ENCODE measurements at places on chromosomes 2 and 18.
A peak's percentile ranks its signal among the peaks of the same experiment; 100 is the strongest.

GRCh38 chr2:234674781-234675201, 177.9 kb upstream of the ARL4C start:
- peak; percentile 87 for DNase-seq

DNA sequence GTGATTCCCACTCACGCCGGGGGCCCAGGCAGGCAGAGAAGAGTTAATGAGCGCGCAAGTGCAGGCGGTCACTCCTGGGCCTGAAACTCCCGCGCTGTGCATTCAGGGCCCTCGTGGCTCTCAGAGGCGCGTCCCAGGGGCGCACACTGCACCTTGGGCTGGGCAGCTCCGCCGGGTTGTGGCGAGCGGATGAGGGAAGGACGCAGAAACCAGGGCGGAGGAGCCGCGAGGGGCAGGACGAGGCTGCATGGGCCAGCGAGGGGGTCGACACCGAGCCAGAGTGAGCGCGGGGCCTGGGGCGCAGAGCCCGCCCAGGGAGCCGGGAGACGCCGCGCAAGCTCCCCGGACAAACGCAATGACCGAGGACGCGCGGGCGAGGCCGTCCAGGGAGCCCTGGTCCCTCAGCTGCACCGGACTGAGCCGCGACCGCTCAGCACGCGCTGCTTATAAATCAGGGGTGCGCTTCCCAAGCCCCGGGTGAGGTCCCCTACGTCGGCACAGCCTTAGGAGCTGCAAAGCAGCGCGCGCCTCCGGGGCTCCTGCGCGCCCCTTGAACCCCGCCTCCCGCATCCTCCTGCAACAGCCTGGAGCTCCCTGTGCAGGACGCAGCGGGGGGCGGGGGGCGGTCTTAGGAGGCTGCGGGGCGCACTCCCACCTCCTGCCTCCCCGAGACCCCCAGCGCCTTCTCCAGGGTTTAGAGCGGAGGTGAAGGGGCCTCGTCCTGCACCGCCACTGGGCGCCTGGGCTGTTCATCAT, 180.2 kb upstream of the ALKAL2 start:
- no peak for DNase-seq

DNA sequence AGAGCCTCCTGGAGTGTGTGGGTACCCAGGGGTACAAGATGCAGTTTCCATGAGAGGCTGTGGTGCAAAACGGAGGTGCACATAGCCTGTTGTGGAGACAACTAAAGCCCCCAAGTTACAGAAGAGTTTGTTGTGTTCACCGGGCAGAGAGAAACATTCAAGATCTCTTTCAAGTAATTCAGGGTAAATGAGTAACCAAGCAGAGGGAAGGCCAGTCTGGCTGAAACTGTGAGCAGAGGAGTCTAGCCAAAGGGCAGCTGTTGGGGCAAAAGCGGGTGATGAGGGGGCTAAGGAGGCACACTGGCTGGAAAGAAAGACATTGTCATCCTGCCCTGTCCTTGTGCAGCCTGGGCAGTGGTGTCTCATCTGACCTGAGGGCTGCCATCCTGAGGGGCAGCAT, 52.0 kb downstream of the CXCR4 start:
- no peak for DNase-seq

DNA sequence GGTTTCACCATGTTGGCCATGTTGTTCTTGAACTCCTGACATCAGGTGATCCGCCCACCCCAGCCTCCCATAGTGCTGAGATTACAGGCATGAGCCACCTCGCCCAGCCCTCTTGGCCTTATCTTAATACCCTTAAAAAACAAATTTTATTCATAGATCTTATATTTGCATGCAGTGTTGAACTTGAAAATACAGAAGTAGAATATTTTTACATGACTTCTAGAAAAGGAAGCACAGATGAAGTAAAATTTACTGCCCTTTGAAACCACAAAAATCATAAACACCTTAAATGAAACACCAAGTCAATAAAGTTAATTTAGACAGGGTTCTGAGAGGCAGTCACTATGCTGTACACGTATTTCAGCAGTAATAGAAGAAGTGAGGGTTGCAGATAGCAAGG, 145.7 kb downstream of the CERS6 start:
- DNase-seq, result no peak

GRCh38 chr2:138124521-138124920, 160.2 kb downstream of the HNMT start:
- no peak for DNase-seq

DNA sequence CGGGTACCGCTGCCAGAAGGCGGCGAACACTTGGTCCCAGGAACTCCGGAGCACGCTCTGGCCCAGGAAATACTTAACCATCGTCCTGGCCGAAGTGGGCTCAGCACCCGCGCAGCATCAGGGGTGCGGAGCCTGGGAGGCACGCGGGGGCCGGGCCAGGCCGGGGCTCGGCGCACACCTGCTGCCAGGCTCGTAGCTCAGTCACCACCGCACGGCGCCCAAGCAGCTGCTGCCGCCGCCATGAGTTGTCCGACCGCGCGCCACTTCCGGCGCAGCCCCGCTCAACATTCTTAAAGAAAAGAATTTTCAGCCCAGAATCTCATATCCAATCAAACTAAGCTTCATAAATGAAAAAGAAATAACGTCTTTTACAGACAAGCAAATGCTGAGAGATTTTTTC, 34.0 kb downstream of the MDH1 start:
- DNase-seq, result no peak

GRCh38 chr18:59706499-59706898, 9.3 kb upstream of the CCBE1 start:
- no peak for DNase-seq

GRCh38 chr2:23430263-23430662, 45.3 kb downstream of the KLHL29 start:
- peak; percentile 93 for DNase-seq
